Daoy (cell line): ENCODE measurements at places on chromosomes 12 and 14.

DNA sequence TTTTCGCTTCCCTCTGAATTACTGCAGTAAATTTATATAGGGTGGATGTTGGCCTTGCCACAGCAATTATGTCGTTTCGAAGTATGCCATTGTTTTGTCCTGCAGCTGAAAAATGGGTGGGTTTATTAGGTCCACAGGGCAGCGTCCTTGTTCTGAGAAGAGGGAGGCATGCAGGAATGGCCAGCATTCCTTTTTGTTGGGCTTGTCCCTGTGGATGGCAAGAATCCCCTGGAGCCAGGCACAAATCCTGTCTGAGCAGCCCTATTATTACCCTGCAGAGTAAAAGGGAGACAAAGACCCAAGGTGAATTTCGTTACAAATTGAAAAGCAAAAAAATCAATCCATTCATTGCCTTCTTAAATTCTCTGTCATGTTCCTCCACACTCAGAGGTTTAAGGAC, 88.1 kb downstream of the CHST11 start:
- no peak for DNase-seq

DNA sequence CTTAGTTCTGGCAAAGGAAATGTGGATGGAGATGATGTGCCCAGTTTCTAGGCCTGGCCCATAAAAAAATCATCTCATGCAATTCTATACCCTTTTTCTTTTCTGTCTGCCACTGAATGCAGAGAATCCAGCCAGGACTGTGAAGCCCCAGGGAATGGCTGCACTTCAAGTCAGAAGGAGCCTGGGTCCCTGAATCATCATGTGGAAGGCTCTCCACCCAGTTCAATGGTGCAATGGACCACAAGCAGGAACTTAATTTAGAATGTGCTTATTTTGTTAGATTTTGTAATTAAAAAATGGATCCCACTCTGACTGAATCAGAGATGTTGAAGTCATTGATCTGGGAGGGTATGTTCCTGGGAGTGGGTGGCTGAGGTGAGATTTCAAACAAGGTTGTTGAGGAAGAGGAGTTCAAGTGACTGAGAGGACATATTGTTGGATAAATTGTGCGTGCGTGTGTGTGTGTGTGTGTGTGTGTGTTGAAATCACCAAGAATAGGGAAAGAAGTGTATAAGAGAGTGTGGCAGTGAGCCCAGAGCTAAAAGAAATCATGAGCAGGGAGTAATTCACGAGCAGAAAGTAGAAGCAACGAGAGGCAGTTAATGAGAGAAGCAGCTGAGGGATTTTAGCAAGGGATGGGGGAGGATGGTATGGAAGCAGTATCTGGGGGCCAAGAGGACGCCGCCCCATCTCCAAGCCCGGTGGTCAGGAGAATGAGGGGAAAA, 125.4 kb downstream of the TMX1 start:
- no peak for DNase-seq

DNA sequence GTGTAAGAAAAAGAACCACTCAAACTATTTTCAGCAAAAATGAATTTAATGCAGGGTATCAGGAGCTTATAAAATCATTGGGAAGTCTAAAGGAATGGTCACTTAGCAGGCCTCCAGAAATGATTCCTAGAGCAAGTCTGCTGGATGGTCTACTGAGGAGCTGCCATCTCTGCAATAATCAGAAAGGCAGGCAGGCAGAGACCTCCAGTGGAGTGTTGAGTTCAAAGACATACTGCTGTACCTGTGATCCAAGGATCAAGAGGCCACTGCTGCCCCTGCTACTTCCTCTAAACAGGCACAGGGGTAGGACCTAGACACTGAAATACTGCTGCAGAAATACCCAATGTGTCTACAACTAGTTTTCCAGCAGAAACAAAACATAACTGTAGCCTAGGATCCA, 14.5 kb upstream of the KICS2 start:
- DNase-seq, result no peak

DNA sequence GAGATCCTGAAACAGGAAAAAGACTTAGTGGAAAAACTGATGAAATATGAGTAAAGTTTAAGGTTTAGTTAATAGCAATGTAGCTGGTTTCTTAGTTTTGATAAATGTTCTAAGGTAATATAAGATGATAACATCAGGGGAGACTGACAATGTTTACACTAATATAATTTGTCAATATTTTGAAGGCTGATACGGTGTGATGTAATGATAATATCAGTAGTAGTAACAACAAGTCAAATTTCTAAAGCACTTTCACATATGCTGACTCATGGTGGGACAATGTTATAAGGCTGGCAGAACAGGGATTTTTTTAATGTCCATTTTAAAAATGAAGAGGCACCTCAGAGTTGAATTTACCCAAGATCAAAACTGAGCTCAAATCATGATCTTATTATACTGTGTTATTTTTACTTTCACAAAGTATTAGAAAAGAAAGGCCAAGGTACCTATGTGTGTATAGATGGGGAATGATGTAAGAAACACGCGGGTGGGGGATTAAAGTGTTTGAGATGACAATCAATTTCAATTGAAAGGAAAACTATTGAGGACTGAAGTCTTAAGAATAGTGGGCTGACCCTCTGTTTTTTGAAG, 2.4 kb upstream of the FLRT2 start:
- DNase-seq, result no peak

DNA sequence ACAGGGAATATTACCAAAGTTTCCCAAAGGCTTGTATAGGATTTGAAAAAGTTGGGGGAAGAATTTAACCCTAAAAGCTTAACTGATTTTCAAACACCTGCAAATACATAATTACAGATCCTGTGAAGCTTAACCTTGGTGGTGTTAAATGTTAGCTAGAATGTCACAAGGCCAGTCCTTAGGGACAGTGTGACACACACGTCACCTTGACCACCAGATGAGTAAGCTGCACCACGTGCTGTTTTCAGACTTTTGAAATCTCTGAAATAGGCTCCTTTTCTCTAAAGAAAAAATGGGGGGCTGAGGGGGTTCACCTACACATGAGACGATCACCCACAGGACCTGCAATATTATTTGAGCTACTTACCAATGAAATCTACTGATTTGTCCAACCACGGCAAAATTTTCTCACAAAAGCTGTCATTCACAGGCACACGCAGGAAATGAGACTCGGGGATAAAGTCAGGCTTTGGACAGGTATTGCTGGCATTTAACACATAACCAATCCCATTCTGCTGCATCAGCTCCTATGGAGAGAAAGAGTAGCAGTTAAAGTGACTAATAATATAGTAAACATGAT, 75.9 kb downstream of the DUSP16 start:
- no peak for DNase-seq

- DNase-seq, result no peak
These were observed 9.0 kb upstream of the CPNE6 start for GRCh38 chr14:24062216-24062980.

DNA sequence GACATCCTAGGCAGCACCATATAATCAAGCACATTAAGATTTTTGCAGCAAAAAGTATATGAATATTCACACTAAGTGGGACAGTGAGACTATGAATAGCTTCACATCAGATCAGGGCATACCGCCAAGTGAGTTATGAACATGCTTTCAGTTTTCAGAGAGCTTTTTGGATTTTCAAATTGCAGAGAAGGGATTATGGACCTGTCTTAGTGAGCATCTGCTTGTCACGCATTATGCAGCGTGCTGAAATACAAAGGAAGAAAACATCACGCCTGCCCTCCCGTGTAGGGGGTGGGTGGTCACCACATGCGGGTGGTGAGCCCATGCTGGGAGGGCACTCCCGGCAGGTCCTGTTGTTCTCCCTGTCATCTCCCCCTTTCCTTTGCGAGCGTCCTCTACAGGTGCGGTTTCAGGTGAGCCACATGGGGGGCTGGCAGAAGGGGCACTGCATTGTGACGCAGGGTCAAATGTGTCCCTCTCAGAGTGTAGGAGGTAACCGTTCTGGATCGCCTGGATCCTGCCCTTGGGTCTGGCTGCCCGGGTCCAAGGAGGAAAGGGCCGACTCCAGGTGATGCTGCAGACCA, 42.6 kb downstream of the TRAF3 start:
- DNase-seq, result no peak

DNA sequence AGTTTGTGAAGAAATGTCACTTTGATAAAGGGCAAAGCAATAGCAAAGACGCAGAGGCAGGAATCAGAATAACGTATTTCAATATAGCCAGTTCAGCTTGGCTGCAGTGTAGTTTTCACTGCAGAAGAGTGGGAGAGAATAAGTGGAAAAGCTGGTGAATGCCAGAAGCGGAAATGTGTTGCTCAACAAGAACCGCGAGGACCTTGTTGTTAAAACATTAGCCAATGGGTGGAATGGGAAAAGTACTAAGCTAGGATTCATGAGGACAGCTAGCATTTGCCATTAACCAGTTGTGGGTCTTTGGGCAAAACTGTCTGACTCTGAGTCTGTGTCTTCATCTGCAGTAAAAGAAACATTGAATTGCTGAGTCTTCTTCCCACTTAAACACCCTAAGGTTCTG, 292.9 kb upstream of the GRIP1 start:
- no peak for DNase-seq

GRCh38 chr14:23058654-23059504, 1.6 kb upstream of the CDH24 start:
- DNase-seq, result no peak

DNA sequence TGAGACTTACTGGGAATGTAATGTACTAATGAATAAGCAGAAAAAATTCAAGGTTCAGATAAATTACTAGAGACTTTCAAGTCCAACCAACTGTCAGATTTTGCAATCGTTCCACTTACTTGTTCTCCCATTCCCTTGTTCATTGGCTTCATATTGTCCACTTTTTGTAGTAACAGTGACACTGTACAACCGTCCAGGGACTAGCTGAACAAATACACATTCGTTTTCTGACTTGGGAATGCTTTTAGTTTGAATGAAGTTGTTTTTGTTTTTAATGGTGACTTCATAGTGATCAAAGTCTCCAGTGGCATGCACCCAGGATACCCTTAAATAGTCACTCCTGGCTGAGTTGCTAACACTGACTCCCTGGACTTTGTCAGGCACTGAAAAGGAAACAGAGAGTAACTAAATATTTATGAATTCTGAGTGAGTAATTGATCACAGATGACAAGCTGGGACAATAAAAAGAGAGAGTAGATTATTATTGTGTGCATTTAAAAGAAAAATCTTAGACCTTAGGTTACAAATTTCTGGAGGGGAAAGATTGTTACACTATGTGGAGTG, 65.4 kb downstream of the PTPRB start:
- DNase-seq, result no peak

GRCh38 chr12:125871811-125872594, 806.8 kb downstream of the AACS start:
- no peak for DNase-seq

GRCh38 chr14:20583142-20583541, 4.7 kb downstream of the RNASE11 start:
- no peak for DNase-seq

- peak; percentile 38 for DNase-seq
These were observed 3.3 kb downstream of the NCKAP5L start for GRCh38 chr12:49824895-49825294.

DNA sequence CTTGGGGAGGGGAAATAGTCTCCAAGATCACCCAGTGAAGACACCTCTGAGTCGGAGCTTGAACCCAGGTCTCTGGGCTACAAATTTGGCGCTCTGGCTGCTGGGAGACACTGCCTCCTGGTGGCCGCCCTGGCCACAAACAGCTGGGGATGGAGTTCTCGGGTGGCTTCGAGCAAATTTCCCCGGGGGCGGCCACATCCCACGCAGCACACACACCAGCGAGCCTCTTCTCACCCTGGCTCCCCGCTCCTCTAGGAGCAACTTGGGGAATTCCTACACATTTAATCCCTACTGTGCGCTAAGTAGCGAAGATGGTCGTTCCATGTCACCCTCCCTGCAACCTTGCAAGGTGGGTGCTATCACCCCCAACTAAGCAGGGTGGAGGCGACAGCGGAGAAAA, 66.2 kb upstream of the BEGAIN start:
- DNase-seq, result no peak

GRCh38 chr12:95243497-95244183, 26.0 kb downstream of the VEZT start:
- DNase-seq, result no peak

DNA sequence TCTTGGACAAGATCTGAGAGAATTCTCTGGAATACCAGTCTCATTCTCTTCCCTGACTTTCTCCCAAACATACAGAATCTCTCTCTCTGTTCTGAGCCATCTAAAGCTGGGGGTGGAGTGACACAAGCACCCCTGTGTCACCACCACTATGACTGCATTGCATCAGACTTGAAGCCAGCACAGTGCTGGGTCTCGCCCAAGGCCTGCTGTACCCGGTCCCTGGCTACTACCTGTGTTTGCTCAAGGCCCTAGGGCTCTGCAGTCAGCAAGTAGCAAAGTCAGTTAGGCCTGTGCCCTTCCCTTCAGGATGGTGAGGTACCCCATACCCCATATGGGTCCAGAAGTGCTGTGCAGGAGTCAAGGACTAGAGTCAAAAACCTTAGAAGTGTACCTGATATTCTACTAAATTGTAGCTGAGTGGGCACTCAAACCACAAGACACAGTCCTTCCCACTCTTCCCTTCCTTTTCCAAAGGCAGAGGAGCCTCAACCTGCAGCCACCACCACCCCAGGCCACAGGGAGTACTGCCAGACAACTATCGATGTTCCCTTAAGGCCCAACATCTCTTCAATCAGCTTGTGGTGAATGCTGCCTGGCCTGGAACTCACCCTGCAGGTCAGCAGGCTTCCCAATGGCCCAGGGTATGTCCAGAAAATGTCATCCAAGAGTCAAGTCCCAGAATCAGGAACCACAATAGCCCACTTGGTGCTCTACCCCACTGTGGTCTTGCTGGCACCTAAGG, 21.2 kb upstream of the RDH16 start:
- DNase-seq, result no peak

DNA sequence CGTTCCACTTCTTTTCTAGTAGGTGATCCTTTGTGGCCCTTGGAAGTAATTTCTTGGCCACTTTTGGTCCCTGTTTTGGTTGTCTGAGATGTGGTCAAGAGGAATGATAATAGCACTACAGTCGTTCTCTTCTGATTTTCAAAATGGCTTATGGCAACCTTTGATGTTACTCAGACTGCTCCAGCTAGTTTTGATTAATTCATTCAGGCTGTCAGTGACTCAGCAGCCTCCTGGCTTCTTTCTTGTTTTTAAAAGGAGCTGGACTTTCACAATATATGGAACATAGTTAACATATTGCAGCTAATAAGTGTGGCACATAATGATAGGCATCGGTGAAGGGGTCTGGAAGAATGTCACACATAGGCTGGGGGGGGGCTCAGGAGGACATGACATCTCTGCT, 47.3 kb downstream of the WDR20 start:
- peak; percentile 77 for DNase-seq

GRCh38 chr12:65560286-65560685, 264.0 kb upstream of the HMGA2 start:
- peak; percentile 43 for DNase-seq

- DNase-seq, result no peak
These were observed 95.0 kb downstream of the INSM2 start for GRCh38 chr14:35628989-35629388.
